Activated CD4-positive, alpha-beta T cell treated with anti-CD3 and anti-CD28 coated beads, Interleukin-2, amount 50 U/mL, for 24 hours (primary cell): ENCODE measurements at places on chromosomes 4 and X.

GRCh38 chr4:173334891-173335752 lies 964 bp upstream of the HMGB2 start:
- no peak for DNase-seq

DNA sequence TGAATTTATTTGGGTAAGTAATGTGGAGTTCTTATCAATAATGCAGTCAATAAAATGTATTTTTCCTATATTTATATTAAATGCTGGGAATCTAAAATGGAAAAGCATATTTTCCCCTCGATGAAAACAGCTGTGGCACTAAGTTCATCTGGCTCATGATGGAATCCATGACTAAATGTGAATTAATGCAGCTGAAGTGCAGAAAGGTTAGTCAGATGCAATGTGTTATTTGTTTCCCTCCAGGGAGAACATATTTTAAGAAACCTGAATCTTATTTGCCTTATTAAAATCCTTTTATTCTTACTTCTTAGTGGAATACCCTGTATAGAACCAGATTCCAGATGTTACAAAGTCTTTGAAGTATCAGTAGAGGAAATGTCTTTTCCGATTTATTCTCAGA lies 247.9 kb downstream of the ARHGAP24 start:
- DNase-seq, result no peak

- no peak for DNase-seq
These were observed 14.5 kb upstream of the CCNA2 start for GRCh38 chr4:121838136-121838535.

DNA sequence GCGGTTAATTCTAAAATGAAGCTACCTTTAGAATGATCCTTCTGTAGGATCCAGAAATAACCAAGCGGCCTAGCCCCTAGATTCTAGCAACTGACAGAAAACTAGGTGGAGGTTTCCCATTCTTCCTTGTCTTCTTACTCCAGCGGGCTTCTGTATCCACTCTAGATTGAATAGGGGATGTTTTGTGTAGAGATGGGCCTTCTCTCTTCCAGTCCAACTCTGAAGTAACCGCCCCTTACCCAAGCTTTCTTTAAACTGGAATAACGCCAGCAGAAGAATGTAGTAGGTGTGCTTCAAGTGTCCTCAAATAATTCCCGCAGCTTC lies 386 bp upstream of the TMEM184C start:
- DNase-seq, result no peak

DNA sequence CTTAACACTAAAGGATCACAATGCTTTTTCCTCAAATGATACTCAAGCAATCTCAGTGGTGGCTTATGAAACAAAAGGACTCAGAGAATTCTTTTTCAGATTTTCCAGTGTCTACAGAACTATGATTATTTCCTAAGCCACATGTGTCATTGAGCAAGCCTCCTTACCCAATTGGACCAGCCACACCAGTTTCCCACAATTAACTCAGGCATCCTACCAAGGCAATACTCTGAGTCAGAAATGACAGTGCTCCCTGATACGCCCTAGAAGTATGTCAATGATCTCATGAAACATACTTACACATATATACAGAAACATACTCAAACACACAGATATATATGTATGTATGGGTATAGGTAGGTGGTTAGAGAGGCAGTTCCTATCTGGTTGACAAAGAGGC lies 4.8 kb downstream of the ADAMTS3 start:
- no peak for DNase-seq

DNA sequence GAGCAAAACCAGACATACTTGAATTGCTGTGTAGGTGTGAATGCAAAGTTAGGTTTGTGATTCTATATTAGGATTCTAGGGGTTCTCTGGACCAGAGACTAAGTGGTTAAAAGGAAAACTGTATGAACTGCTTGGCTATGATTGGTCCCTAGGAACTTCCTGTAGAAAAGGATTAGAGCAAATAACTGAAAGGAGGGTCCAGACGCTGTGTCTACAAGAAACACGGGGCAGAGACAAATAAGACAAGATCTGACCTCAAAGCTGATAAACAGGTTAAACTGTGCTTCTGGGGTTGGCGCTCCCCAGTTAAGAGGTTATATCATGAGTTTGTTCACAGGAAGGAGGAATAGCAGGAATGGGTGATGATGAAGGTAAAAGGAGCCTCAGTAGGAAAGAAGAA lies 183.6 kb downstream of the MGST2 start:
- DNase-seq, result no peak

- DNase-seq, result no peak
These were observed 1142.3 kb downstream of the NLGN4X start for GRCh38 chrX:5086388-5086787.

- no peak for DNase-seq
These were observed 15.6 kb downstream of the PAQR3 start for GRCh38 chr4:78923464-78924312.

DNA sequence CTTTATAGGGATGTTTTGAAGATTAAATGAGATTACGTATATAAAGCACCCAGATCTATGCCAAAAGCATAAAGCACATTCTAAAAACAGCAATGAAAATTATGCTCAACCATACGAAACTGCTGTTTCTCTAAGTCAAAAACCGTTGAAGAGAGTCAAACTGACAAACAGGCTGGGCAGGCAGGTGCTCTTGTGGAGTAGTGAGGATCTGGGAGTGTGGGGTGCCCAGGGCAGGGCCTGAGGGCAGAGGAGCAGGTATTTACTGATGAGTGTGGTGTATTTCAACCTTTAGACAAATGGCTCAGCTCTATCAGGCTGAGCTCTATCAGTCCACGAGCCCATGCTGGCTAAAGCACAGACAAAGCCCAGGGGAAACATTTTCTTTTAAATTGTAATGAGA lies 40.4 kb downstream of the RELL1 start:
- DNase-seq, result no peak

DNA sequence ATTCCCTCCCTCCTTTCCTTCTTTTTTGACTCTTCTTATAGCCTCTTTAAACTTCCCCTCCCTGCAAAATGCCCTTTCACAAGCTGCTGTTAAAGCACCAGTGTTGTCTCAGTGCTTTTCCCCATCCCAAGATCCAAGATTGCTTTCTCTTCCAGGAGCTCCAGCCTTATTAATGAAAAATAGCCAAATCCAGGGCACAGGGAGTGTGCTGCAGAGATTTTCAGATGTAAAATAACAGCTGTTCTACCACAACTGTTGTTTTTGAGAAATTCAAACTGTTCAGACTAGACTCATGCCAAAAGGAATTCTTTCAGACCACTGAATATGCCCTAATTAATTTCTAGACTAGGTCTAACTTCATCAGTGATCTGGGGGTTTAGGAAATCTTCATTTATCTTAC lies 47.0 kb upstream of the GPC3 start:
- DNase-seq, result no peak

DNA sequence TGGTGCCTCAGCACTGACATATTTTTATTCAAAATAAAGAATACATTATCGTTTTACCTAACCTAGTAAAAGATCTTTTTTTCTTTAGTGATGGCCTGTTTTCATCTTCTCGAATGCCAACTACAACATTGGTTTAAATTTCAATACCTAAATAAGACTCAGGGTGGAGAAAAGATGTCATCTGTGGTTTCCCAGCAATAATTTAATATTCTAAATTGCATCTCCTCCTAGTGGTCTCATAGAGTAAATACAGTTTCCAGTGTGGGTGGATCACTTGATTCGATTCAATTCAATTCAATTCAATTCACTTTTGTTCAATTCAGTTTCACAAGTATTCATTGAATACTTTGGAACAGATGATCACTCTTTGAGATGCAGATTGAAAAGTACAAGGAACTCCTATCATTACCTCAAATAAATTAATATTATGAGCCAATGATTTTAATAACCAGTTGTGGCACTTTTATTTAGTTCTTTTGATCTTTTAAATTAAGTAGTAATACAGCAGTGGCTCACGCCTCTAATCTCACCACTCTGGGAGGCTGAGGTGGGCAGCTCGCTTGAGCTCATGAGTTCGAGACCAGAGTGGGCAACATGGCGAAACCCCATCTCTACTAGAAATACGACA lies 427.2 kb downstream of the FAT4 start:
- no peak for DNase-seq
